ENCODE measurements at places on chromosomes 4 and X. TPM values are rescaled to one million over a fixed set of nuclear protein-coding genes. Genes with fewer than 3 reads are reported as not detected.

DNA sequence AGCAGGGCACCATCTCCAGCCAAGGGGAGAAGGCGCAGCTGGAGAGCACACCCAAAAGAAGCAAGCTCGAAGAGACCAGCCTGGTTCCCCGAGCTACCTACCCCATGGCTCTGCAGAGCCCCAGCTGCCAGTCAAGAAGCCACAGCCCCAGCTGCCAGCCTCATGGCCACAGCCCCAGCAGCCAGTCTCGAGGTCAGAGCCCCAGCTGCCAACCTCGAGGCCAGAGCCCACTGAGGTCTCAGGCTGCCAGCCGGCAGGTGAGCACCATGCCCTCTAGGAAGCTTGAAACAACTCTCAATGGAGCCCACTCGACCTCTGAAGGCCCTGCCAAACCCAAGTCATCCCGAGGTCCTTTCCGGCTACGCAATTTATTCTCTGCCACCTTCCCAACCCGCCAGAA, 27.0 kb upstream of the PRPS1 start:
- H3K27ac ChIP-seq = no peak overlapping the region
- H3K27me3 ChIP-seq = no peaks in the 10 kb centered on the region
- DNase-seq = no peak
- H3K36me3 ChIP-seq = no peaks in the 10 kb centered on the region

The SPANXN3 gene
- total RNA-seq = not detected

The CYLC1 gene
- not detected for total RNA-seq

The TECRL gene
- not detected for total RNA-seq

- no peak within 1 kb of the TSS for H3K27ac ChIP-seq
- no peaks in the 10 kb centered on the region for H3K36me3 ChIP-seq
- peak within 1 kb of the TSS; percentile 70 for H3K4me3 ChIP-seq
Observed at GRCh38 chr4:140568507-140569306, at the start of gene UCP1. Gene UCP1 (minus strand): TSS chr4:140568961. CDS start chr4:140568729, 232 bp downstream.

The CYBB gene
- total RNA-seq = 2.9 TPM

The TEC gene
- 7.0 TPM for total RNA-seq

DNA sequence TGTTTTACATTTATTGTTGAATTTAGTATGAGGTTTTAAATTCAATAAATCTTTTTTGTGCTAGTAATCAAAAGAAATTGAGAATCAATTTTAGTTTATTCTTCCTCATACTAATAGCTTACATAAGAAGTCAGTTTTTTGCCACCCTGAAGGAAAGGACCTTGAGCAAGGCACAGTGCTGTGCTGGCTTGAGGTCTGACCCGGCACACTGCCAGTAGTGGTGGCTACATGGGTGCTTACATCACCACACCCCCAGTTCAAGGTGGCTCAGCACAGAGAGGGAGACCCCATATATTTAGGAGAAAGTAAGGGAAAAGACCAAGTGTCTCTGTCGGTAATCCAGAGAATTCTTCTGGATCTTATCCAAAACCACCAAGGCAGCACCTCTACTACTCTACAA, 86.0 kb upstream of the LANCL3 start:
- H3K27me3 ChIP-seq = no peaks in the 10 kb centered on the region
- DNase-seq = no peak
- no peaks in the 10 kb centered on the region for H3K36me3 ChIP-seq
- no peak overlapping the region for H3K27ac ChIP-seq

DNA sequence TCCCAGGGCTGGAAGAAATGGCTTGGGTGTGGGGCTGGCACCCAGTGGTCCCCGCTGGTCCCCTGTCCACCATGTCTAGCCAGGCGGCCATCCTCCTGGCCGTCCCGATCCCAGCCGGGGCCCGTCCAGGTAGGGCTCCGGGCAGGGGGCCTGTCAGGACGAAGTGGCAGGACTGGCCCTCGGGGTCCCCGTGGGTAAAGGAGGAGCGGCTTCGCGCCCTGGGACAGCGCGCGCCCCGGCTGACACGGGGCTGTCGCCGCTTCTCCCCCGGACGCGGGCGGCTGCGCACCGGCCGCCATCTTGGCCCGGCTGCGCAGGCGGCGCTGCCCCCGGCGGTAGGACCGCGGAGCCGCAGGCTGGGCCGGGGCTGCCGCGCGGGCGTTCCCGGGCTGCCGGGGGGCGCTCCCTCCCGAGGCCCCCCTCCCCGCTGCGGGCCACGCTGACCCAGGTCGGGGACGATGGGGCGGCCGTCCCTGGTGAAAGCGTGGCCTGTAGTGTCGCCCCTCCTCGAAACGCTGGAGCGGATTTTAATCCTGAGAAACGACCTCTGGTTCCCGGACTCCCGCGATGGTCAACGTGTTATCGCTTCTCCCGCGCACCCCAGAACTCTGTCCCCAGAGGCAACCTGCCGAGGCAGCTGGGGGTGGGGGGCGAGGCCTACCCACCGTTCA, 60.4 kb upstream of the BCOR start:
- DNase-seq = no peak
- peak overlapping the region; percentile 45 for H3K4me3 ChIP-seq
- peak overlapping the region; percentile 72 for H3K27ac ChIP-seq
- H3K36me3 ChIP-seq = no peaks in the 10 kb centered on the region

DNA sequence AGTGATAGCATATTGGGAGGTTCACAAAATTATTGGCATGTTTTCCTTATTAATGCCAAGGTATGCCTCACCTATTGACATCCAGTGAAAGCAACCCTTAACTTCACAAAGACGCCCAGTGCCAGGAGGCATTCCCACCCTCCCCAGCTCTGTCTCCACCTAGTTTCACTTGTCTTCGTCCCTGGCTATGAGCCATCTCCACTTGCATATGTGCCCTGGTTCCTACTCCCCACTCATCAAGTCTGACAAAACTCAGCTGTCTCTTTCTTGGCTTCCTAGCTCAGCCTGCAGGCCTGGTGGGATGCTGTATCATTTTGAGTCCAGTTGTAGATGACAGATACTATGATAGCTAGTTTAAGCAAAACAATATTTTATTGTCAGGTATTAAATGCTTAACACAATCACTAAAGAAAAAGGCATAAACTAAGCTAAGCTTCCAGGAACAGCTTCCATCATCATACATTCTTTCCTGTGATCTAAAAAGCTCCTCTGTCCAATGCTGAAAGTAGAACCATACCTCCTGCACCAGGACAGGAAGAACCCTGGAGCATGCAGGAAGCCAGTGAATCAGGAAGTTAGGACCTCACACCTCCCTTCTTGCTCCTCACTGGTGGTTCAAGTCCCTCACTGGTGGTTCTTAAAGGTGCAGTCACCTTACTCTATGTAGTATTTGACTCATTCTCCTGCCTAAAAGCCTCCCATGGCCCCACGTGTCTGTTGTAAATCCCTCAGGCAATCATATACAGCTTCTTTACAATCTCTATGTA, 410.3 kb upstream of the RASGEF1B start:
- H3K36me3 ChIP-seq = no peaks in the 10 kb centered on the region
- no peaks in the 10 kb centered on the region for H3K27me3 ChIP-seq
- H3K4me3 ChIP-seq = no peak overlapping the region

- H3K27ac ChIP-seq = no peak overlapping the region
- no peaks in the 10 kb centered on the region for H3K4me1 ChIP-seq
- no peaks in the 10 kb centered on the region for H3K27me3 ChIP-seq
- no peaks in the 10 kb centered on the region for H3K36me3 ChIP-seq
Observed at GRCh38 chr4:126799416-126799815, 833.3 kb upstream of the INTU start.

The MAGEC1 gene
- total RNA-seq = not detected

- no peaks in the 10 kb centered on the region for H3K27me3 ChIP-seq
- no peaks in the 10 kb centered on the region for H3K36me3 ChIP-seq
- no peaks in the 10 kb centered on the region for H3K4me1 ChIP-seq
- H3K27ac ChIP-seq = no peak overlapping the region
- no peak overlapping the region for H3K4me3 ChIP-seq
Observed at GRCh38 chr4:21554066-21554465, 394.5 kb downstream of the KCNIP4 start.

The NWD2 gene
- not detected for total RNA-seq

- no peak for DNase-seq
- H3K27ac ChIP-seq = peak overlapping the region; percentile 70
- H3K27me3 ChIP-seq = no peaks in the 10 kb centered on the region
- H3K4me1 ChIP-seq = peaks cover 8% of the 10 kb centered on the region
- no peak overlapping the region for H3K4me3 ChIP-seq
- H3K36me3 ChIP-seq = no peaks in the 10 kb centered on the region
Observed at GRCh38 chr4:128633067-128633466, 176.4 kb upstream of the JADE1 start.

The P2RY8 gene
- total RNA-seq = not detected

DNA sequence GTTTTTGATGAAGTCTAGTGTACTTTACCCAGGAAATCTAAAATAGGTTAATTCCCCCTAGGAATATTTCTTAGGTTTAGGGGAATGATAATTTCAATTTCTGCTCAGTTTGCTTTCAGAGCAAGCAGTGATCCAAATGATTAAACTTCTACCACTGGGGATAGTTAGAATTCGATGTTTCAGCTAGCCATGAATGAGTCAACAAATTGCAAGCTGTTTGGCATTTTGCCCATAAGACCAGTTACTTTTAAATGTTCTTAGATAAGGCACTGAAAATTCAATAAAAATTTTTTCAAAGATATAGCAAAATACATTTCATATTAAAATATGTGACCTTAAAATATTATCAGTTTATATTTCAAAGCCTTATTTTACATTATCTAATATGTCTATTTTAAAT, 993.6 kb downstream of the ARAP2 start:
- H3K4me1 ChIP-seq = no peaks in the 10 kb centered on the region
- H3K4me3 ChIP-seq = no peak overlapping the region
- H3K36me3 ChIP-seq = no peaks in the 10 kb centered on the region
- no peak for DNase-seq
- no peaks in the 10 kb centered on the region for H3K27me3 ChIP-seq
- no peak overlapping the region for H3K27ac ChIP-seq

DNA sequence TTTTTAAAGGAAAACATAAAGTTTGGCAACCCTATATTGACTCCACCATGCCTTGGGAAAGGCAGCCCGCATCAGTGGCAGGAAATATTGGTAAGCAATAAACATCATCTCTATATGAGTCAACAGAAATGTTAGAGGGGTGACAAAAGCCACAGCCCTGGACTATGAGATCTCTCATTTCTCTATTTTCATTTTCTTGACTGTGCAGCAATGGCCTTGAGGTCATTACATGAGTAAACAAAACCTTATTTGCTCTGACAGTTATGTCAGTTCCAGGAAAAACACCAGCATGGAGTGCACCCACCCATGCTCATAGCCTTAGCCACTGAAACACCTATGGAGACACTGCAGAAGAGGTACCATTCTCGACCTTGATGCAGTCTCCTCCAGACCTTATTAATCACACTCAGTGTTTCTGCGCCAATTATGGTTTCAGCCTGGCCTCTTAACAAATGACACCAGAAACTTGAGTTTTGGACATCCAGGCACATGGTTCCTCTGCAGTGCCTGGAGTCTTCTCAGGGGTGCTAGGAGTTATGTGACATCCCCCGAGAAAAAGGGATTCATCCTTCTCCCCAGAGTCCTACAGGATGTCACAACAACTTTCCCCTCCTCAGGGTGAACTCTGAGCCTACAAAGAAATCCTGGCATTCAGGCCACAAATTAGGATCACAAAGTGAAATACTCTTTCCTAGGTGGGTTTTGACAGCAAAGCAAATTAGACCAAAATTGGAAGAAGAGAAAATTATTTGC, 16.0 kb upstream of the HPGD start:
- H3K4me1 ChIP-seq = no peaks in the 10 kb centered on the region
- H3K4me3 ChIP-seq = no peak overlapping the region
- no peaks in the 10 kb centered on the region for H3K36me3 ChIP-seq
- no peak for DNase-seq

DNA sequence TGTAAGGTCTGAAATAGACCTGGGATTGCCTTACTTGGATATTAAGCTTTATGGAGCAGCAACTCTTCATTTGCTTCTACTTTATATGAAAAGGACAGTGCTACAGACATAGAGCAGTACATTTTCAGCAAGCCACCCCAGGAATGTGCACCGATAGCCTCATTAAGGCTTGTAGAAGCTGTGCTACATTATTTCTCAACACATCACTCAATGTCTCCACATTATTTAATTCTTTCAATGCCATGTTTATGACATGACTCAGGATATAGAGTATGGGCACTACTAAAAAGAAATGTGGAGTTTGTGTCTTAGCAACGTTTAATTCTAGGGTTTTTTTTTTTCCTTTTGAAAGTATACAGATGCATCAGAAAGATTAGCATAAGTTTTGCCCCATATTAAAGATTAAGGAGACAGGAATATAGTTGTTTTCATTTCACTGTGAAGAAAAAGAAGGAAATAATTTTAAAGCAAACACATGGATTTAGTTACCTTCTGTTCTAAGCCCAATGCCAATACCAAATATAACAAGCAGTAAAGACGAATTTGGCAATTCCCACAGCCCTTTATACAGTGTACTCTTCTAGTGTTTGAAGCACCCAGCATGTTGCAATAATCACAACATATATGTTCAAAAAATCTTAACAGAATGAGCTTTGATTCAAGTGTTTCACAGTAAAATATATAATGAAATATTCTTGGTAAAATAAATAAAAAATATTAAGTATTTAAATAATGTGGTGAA, 2140.1 kb upstream of the AGA start:
- H3K4me3 ChIP-seq = no peak overlapping the region
- no peaks in the 10 kb centered on the region for H3K36me3 ChIP-seq
- H3K27ac ChIP-seq = no peak overlapping the region
- no peaks in the 10 kb centered on the region for H3K27me3 ChIP-seq

- H3K27ac ChIP-seq = no peak overlapping the region
- peaks cover 11% of the 10 kb centered on the region for H3K27me3 ChIP-seq
- H3K4me1 ChIP-seq = peaks cover 23% of the 10 kb centered on the region
- no peaks in the 10 kb centered on the region for H3K36me3 ChIP-seq
- DNase-seq = peak; percentile 72
- H3K4me3 ChIP-seq = peak overlapping the region; percentile 47
Observed at GRCh38 chr4:174217273-174218126, 66.0 kb downstream of the FBXO8 start.

DNA sequence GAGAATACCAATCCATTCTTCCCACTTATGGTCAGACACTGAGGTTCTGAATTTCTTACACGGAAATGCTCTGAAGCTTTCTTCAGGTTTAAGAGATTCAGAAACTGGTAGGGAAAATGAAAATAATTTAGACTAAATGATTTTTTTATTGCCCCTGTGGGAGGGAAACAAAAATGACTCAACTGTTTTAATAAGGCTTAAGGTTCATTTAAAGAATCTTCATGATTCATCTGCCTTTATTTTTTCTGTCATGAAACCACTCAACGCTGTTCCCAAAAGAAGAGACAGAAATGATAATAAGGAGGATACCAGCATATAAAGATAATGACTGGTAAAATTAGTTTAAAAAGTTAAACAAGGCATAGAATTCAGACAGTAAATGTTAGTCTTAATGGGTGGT, 39.3 kb upstream of the FAM47B start:
- no peaks in the 10 kb centered on the region for H3K36me3 ChIP-seq
- no peak overlapping the region for H3K27ac ChIP-seq
- H3K4me1 ChIP-seq = no peaks in the 10 kb centered on the region
- no peaks in the 10 kb centered on the region for H3K27me3 ChIP-seq
- no peak for DNase-seq

The C4orf50 gene
- total RNA-seq = not detected

The PAGE2 gene
- not detected for total RNA-seq

GRCh38 chr4:173252024-173252935, 81.9 kb downstream of the HMGB2 start:
- H3K4me1 ChIP-seq = peaks cover 15% of the 10 kb centered on the region
- H3K27me3 ChIP-seq = no peaks in the 10 kb centered on the region
- H3K4me3 ChIP-seq = no peak overlapping the region
- DNase-seq = peak; percentile 84
- H3K27ac ChIP-seq = peak overlapping the region; percentile 1

The CDS1 gene
- total RNA-seq = 14.7 TPM

- H3K4me1 ChIP-seq = no peaks in the 10 kb centered on the region
- H3K36me3 ChIP-seq = no peaks in the 10 kb centered on the region
- no peak for DNase-seq
- no peaks in the 10 kb centered on the region for H3K27me3 ChIP-seq
- H3K27ac ChIP-seq = no peak overlapping the region
Observed at GRCh38 chrX:1914606-1915365, 299.9 kb downstream of the ASMT start.
